Posterior cingulate gyrus (tissue), 11 donors: ENCODE measurements at places on chromosomes 3 and 15.
A peak's percentile ranks its signal among the peaks of the same experiment; 100 is the strongest.

DNA sequence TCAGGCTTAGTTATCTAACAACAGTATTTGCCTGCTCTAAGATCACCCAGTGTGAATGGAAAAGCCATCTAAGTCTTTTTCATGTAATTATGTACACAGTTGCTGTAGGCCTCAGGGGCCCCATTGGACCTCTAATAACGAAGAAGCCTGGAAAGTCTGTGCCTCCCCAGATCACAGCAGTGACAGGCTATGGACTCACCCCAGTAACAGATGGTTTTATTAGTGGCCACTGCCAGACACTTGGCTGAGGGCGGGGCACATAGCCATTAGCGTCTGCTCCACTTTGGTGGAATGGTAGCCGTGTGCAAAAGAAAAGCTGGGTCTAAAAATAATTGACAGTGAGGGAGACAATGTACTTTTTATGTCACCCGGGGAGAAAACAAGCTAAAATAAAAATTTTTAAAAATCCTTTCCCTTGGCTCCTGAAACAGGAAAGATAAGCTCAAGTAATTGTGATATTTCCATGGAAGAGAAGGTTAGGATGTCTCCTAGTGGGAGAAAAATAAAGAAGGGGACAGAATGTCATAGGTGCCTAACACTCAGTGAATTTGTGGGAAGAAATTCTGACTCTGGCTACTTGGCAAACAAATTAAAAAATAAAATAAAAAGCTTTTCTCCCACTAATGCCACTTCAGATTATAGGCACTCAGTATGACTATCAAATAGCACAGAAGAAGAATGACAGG is 44.3 kb upstream of the ZNF385D start:
- DNase-seq: peak; percentile 43

- peak; percentile 85 for DNase-seq
Measured at GRCh38 chr3:160885791-160886286, 129.8 kb downstream of the PPM1L start.

DNA sequence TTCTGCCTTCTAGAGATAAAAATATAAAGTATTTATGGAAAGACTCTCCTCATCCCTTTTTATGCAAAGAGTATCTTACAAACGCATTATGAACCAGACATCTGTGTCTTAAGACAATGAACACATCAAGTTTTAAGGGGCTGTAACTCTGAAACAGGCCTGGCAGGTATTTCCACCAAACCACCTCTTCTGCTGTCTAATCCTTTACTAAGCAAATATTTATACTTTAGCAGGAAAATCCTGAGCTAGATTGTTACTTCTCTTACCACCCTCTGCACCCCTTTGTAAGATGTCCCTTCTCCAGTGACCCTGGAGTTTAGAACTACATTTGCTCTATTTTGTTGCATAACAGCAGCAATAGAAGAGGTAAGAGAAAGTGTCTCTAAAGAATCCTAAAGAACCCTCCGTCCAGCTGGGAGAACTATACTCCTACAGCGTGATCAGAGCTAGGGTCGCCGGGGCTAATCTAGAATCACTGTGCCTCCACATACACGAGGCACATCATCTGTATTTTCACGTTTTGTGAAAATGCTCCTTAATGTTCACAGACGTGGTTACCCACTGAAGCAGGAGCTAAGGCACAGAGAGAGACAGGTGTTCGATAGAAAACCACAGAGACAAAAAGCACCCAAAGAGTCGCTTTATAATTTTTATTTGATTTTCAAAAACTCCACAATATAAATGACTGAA is 129.6 kb downstream of the FOXP1 start:
- no peak for DNase-seq

- no peak for DNase-seq
Measured at GRCh38 chr3:147702509-147702908, 293.3 kb downstream of the ZIC1 start.

- no peak for DNase-seq
Measured at GRCh38 chr15:75817138-75817935, 25.9 kb upstream of the UBE2Q2 start.

GRCh38 chr15:100256970-100257650 is 84.7 kb downstream of the ADAMTS17 start:
- DNase-seq: no peak

DNA sequence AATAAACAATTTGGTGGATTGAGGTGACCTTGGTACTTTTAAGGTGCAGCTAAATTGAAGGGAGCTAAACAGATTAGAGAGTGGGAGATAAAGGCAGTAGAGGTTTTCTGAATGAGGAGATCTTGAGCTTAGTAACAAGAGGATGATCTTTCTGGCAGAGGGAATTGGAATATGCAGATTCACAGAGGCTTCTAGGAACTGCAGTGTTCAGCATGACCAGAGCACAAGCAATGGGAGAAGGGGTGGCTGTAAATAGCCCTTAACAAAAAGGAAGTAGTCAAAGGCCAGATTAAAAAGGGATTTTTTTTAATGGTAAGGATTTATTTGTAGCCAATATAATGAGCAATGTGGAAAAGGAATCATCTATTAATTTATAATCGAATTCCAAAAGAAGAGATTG is 5.7 kb upstream of the BNIP2 start:
- no peak for DNase-seq

- DNase-seq: no peak
Measured at GRCh38 chr3:95939235-95939809, 875.1 kb upstream of the EPHA6 start.

DNA sequence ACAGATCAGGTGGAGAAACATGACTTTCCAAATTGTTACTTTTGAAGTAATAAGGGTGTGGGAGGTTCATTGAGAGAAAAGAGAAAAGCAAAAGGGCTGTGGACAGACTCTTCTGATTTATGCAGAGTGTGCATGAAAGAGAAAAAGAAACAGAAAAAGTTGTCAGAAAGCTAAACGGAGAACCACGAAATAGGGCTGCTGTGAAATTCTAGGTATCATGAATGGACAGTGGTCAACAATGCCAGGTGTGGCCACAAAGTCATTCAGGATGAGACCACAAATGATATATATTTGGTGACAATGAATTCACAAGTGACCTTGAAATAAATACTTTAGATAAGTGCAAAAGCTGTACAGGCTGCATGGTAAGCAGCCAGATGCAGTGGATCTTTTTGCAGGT is 170.1 kb downstream of the IL5RA start:
- no peak for DNase-seq

DNA sequence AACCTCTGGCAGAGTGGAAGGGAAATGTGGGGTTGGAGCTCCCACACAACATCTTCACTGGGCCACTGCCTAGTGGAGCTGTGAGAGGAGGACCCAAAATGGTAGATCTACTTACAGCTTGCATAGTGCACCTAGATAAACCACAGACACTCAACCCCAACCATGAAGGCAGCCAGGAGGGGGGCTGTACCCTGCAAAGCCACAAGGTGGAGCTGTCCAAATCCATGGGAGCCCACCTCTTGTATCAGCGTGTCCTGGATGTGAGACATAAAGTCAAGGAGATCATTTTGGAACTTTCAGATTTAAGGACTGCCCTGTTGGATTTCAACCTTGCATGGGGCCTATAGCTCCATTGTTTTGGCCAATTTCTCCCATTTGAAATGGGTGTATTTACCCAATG is 20.9 kb downstream of the TP63 start:
- no peak for DNase-seq

- DNase-seq: no peak
Measured at GRCh38 chr3:73485877-73486330, 138.8 kb downstream of the PDZRN3 start.

DNA sequence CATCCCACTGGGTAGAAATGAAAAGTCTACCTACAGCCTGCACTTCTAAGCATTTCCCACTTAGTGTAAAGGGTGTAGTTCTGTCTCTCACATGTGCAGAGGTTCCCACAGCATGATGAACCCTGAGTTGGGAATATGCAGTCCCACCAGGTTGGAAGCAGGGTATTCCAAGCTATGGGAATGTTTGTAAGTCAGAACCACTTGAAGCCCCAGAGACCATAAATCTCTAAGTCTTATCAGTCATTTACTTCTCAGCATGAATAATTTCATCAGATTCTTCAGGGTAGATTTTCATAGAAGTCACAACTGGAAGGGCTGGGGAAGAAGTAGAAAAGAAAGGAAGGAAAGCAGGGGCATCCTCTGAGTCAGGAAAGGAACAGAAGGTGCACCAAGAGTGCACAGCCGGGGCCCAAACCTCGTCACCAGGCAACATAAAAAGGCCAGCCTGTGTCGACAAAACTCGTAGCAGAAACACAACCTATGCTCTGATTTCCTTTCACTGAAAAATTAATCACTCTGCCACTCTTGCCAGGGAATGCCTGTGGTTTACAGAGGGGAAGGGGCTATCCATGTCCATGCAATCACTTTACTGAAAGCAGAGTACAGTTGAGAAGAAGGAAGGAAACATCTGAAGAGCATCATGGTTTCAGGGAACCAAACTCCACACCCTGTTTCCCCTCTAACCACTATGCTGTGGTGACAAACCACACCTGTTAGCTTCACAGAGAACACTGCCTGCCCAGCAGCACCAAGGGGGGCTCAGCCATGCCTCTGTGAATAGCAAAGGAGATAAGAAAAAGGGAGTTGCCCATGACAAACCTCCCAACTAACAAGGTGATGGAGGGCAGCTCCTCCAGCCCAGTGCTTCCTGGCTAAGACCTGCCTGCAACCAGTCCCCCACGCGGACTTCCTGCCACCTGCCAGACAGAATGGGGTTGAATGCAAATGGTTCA is 40.5 kb downstream of the SH3BP5 start:
- no peak for DNase-seq

GRCh38 chr15:90223441-90224165 is 10.1 kb downstream of the CIB1 start:
- DNase-seq: no peak

DNA sequence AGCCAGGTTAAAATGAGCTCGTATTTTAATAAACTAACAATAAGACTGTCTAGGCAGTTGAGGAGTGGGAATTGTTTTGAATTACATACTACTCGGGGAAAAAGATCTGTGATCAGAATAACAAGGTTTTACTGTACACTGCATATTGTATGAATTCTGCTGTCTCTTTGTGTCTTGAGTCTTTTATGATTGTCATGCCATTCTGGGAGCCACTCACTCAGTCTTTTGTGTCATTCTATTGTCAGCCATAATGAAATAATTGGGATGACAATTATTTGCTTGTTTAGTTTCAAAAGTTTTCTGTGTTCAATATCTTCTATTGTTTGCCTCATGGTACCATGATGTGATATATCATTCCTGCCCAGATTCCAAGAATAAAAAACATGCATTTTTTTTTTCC is 339.6 kb upstream of the TBL1XR1 start:
- no peak for DNase-seq

DNA sequence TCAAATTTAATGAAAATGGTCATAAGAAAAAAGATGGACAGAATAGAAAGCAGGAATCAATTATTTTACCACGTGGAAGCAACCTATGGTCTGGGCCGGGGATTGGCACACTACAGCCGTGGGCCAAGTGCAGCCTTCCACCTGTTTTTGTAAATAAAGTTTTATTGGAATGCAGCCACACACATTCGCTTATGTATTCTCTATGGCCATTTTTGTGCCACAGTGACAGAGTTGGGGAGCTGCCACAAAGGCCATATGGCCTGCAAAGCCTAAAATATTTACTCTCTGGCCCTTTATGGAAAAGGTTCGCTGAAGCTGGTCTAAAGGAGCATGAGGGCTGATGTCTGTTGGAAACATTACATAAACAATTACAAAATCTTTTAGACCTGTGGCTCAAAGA is 144.8 kb downstream of the TMCO5A start:
- no peak for DNase-seq

DNA sequence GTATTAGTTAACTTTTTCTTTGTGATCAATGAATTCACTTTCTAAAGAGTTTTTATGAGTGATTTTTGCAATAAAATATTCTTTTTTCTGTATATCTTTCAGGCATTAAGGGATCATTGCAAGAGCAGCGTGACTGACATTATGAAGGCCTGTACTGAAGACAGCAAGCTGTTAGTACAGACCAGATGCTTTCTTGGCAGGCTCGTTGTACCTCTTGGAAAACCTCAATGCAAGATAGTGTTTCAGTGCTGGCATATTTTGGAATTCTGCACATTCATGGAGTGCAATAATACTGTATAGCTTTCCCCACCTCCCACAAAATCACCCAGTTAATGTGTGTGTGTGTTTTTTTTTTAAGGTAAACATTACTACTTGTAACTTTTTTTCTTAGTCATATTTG is 24.4 kb downstream of the SELENOT start:
- DNase-seq: no peak
